ENCODE measurements at places on chromosomes 12 and 14.

GRCh38 chr14:100091386-100091785 lies 26.2 kb downstream of the EVL start:
- no peak for DNase-seq

GRCh38 chr12:52007158-52007921 lies 594 bp downstream of the TAMALIN start:
- peak; percentile 23 for DNase-seq

DNA sequence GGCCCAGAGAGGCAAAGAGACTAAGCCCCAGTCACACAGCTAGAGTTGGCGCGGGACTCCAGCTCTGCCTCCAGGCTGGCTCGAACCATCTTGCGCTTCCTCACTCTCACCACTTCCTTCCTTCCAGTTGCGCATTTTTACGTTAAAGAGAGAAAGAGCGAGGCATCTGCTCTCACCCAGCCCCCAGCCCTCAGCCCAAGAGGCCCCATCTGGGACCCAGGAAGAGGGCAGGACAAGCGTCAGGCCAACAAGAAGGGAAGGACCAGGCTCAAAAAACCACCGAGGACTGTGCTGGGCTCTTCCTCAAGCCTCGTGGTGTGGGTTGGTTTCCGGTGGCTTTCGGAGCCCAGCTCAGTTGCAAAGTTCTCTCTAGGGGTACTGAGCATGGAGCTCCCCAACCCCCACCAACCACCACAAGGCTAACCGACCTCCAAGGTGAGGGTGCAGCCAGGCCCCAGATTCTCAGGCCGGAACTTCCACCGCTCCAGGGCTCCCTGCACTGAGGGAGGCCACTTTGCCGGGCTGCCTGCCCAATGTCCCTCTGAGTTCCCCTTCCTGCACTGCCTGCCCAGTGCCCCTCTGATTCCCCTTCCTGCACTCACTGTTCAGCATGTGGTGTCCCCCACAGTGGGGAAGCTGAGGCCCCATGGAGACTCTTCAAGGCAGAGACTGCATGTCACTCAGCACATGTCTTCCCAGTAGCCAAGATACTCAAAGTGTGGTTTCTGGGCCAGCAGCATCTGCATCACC lies 35.9 kb downstream of the TESC start:
- no peak for DNase-seq

- DNase-seq = no peak
These were observed 949 bp downstream of the PLBD2 start for GRCh38 chr12:113359133-113359938.

GRCh38 chr12:26740991-26741390 lies 92.0 kb downstream of the ITPR2 start:
- DNase-seq = no peak

DNA sequence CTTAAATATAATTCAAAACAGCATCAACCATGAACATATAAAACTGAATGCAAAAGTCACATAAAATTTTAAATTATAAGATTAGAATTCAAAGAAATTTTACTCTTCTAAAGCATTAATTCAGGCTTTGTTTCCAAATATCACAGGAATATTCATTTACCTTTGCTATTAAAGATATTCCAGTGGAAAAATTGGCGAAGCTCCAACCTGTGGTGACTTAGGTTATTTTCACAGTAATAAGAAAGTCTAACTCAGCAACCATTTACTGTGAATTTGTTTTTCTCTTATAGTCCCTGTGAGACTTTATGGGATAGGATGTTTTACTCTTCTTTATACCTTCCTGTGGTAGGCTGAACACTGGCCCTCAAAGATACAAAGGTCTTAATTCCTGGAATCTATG lies 3.2 kb downstream of the WDR89 start:
- DNase-seq = no peak

DNA sequence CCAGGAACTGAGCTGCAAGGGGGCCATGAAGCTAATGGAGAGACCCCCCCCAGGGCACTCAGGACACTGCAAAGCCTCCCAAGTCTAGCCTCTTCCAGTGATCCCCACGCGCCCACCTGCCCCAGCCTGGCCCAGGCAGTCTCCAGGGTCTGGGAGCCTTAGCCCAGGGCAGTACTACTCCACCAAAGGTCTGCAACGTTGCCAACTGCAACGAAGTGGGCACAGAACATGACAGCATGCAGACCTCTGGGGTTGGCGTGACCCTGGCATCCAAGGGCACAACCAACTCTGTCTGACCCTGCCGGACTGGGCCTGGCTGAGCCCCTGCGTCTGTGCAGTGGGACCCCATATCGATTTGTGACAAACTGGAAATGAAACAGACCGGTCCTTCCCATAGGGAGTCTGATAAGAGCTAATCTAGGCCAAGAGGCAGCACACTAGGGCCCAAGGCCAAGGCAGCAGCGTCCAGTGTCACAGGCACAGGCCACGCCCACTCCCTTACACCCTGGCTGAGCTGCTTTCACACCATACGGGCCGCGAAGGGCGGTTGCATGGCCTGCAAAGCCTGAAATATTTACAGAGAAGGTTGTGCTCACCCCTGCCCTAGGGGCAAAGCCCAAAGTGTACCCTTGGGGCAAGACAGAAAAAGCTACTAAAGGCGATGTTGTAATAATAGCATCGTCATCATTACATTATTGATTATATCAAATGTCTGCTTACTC lies 76.7 kb downstream of the NCOR2 start:
- no peak for DNase-seq

GRCh38 chr12:23795494-23795893 lies 154.0 kb downstream of the SOX5 start:
- DNase-seq = no peak

- DNase-seq = no peak
These were observed 30.5 kb upstream of the LMNTD1 start for GRCh38 chr12:25583545-25583944.

- no peak for DNase-seq
These were observed 146.8 kb downstream of the CHST11 start for GRCh38 chr12:104603545-104603973.

DNA sequence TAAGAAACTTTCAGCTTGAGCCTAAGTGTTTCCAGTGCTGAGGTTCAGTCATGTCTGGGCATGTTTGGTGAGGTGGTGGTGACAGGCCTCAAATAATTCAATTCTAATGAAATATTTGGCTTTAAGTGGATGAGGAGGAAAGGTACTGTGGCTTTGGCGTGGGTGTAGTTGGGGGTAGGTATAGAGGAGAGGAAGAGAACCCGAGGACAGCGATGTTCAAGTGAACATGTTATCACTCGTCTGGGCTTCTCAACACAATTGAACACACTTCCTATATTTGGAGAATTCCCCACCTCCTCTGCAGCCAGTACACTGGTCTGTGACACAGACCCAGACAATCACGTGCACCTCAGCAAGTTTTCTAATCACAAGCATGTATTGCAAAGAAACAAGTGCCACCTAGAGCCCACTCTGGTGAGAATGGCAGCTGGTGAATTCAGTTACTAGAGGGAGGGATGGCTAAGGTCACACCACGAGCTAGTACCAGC lies 53.0 kb downstream of the IFNG-AS1 start:
- no peak for DNase-seq

DNA sequence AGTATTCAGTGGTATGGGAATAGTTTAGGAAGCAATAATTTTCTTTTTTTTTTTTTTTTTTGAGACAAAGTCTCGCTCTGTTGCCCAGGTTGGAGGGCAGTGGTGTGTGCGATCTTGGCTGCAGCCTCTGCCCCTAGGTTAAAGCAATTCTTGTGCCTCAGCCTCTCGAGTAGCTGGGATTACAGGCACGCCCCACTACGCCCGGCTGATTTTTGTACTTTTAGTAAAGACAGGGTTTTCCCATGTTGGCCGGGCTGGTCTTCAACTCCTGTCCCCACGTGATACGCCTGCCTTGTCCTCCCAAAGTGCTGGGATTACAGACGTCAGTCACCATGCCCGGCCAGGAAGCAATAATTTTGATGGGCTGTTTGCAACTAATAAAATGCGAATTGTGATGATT lies 62.1 kb downstream of the ATG14 start:
- no peak for DNase-seq

DNA sequence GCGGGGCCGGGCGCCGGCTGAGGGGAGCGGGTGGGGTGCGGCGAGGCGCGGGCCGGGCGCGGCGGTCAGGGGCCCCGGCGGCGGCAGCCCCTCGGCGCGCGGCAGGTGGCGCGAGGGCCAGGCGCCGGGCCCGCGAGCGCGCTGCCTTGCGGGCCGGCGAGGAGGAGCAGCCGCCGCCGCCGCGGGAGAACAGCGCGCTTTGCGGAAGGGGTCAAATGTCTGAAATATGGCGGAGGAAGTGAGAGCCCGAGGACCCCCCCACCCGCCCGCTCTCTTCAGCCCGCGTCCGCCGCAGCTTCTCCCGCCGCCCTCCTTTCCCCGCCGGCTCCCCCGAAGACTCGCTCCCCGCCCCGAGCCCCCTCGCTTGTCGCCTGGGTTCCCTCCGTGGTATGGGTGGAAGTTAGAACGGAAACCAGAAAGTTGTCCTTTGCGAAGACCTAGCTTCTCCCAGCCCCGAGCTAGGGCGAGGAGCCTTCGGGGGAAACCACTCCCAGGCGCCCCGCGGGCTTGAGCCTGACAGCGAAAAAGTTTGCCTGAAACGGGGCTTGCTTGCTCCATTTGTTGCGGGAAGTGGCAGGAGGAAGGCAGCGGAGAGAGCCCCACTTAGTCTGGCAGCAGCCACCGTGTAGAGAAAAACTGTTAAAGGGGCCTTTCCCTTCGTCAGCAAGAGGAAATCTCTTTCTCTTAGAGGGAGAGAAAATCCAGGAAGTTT lies 551 bp downstream of the RAP1B start:
- DNase-seq = peak; percentile 8

DNA sequence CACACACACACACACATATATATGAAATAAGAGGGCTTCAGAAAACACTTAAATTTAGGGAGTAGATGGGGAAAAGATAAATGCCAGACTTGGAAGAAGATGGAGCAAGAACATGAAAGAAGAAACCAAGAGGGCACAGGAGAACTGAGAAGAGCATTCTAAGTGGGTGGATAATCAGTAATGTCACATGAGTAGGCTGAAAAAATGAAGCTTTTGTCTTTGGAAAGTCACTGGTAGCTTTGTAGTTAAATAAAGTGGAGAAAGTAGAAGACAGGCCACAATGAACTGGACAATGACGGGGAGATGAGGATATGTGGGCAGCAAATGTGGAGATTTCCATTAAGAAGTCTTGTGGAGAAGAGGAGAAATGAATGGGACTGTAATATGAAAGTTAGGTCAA lies 2.2 kb upstream of the ZC2HC1C start:
- no peak for DNase-seq

GRCh38 chr14:22464422-22465142 lies 124.4 kb downstream of the DAD1 start:
- DNase-seq = no peak

- peak; percentile 10 for DNase-seq
These were observed 67.9 kb upstream of the USP15 start for GRCh38 chr12:62192180-62192902.

- DNase-seq = no peak
These were observed 472.7 kb upstream of the FLRT2 start for GRCh38 chr14:85057221-85057620.

GRCh38 chr12:27424631-27425230 lies 21.8 kb upstream of the SMCO2 start:
- no peak for DNase-seq

GRCh38 chr12:114371250-114371649 lies 34.7 kb downstream of the TBX5 start:
- DNase-seq = no peak

- DNase-seq = no peak
These were observed 67.0 kb downstream of the ANKRD9 start for GRCh38 chr14:102442241-102443211.

DNA sequence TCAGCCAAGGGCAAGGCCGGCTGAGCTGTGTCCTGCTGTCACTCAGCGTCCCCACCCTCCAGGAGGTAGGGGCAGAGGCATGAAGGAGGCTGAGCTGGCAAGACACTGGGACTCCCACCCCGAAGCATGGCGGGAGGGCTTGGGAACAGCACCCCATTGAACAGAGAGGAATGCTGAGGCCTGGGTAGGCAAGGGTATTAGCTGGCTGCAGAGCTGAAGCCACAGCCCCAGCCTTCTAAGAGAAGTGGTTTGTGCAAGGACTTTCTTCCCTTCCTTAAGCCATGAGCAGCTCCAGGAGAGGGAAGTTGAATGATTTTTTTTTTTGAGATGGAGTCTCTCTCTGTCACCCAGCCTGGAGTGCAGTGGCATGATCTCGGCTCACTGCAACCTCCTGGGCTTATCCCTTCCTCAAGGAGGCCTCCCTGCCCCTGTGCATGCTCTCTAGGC lies 6.6 kb upstream of the CFAP73 start:
- DNase-seq = no peak

DNA sequence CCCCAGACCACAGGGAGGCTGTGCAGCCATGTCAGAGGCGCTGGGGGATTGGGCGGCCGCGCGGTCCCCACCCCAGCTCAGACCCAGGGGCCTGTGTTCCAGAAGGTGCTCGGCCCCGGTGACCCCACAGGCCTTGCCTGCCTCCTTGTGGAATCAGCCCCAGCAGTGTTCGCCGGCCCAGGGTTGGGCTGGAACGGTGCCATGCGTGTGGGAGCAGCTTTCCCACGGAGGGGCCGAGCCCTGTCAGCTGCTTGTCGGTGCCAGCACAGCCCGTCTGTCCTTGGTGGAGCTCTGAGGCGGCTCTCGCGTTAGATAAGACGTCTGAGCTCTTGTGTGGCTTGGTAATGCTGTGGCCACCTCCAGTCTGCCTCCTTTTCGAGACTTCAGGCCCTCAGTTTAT lies 8.5 kb downstream of the ZFYVE21 start:
- no peak for DNase-seq

- no peak for DNase-seq
These were observed 57.7 kb downstream of the ARF6 start for GRCh38 chr14:49950275-49951228.

DNA sequence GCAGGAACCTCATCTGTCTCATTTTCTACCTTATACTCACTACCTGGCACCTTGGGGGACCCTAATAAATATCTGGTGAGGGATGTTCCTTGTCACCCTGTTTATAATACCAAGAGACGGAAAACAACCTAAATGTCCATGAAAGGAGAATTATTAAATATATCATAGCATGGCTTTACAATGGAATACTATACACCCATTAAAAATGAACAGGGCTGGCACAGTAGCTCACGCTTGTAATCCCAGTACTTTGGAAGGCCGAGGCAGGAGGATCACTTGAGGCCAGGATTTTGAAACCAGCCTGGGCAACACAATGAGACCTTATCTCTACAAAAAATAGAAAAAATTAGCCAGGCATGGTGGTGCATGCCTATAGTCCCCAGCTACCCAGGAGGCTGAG lies 34.3 kb upstream of the SPPL3 start:
- DNase-seq = no peak

- DNase-seq = no peak
These were observed 408.0 kb downstream of the ZFP36L1 start for GRCh38 chr14:68384881-68385280.

- DNase-seq = no peak
These were observed 543 bp upstream of the GLIPR1 start for GRCh38 chr12:75479963-75480461.

- DNase-seq = no peak
These were observed 16.5 kb downstream of the HEBP1 start for GRCh38 chr12:12983420-12984035.

GRCh38 chr12:50387972-50388478 lies 8.4 kb downstream of the FAM186A start:
- DNase-seq = no peak

- no peak for DNase-seq
These were observed 21.2 kb downstream of the GPHB5 start for GRCh38 chr14:63297372-63298063.

- no peak for DNase-seq
These were observed 861.1 kb downstream of the GALC start for GRCh38 chr14:87131879-87132278.

All from stimulated activated CD4-positive, alpha-beta T cell treated with anti-CD3 and anti-CD28 coated beads, Interleukin-15, amount 100 ng/mL, for 1 hour (primary cell).